ENCODE measurements at places on chromosomes 4 and X.
A peak's percentile ranks its signal among the peaks of the same experiment; 100 is the strongest.

DNA sequence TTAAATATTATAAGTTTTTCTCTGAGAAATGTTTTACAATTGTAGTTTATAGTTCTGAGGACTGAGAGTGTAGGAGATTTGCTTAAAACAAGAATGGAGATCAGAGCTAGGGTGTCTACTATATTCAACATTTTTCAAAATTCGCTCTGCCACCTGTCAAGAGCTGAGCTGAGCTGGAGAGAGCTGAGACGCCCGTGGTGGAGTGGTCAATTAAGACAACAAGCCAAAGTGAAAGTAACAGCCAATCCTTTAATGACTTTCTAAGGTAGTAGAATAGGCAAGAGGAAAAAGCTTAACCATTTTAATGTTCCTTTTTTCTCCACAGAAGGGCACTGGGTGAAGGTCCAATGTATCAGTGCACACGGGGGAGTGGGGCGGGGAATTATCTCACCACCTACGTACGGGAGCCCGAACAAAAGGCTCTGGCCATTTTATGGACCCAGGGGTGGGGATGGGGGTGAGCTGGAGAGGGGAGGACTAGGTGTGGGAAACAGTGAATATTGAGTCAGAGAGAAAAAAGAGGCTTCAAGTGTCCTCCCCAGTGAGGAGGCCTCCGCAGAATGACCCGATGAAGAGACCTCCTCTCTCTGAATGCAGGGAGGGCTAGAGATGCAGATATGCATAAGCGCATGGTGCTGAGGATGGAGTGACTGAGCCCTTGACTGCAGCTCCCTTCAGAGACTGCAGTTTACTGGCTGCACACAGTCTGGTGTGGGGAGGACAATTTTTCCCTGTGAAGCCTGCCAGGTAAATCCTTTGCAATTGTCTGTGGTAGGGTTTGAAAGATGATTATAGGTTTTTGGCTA, 60.8 kb downstream of the SPCS3 start:
- DNase-seq, result no peak

- no peak for DNase-seq
These were observed 207.5 kb downstream of the CHRDL1 start for GRCh38 chrX:110588164-110588563.

GRCh38 chrX:96776966-96777365, 92.3 kb downstream of the DIAPH2 start:
- DNase-seq, result no peak

DNA sequence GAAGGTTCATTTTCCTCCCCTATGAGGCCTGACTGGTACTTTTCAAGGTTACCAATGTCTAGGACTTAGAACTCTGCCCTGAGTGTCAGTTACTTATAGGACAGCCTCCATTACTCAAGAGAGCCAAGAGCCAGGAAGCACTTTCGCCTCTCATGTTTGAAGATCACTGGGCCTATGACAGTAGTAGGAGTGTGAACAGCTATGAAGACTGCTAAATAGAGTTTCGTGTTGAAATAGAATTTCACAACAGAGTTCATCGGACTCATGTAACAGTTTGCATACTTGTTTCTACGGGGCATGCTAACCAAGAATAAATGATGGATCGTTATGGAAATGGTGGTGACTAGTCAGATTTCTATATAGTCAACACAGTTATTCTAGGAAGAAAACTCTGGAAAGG, 97.8 kb upstream of the GPC4 start:
- DNase-seq, result no peak

- no peak for DNase-seq
These were observed 37.2 kb upstream of the PTPN13 start for GRCh38 chr4:86556791-86557415.

GRCh38 chr4:1199556-1200331, 27.4 kb upstream of the SPON2 start:
- DNase-seq, result no peak

DNA sequence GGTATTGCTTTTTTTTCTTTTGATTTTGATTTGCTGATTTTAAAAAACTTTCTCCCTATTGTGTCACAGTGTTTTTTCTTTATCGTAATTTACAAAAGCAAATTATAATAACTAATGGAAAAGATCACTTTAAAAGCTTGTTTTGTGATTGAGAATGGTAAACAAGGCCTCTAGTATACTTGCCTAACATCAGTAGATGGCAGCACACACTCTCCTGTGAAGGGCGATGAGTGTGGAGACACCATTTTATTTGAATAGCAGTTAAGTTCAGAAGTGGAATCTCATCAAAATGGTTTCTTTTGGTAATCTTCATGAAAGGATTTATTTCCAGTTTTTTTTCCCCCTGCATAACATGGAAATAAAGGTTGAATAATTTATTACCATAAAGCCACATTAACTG, 72.3 kb downstream of the PAK3 start:
- no peak for DNase-seq

DNA sequence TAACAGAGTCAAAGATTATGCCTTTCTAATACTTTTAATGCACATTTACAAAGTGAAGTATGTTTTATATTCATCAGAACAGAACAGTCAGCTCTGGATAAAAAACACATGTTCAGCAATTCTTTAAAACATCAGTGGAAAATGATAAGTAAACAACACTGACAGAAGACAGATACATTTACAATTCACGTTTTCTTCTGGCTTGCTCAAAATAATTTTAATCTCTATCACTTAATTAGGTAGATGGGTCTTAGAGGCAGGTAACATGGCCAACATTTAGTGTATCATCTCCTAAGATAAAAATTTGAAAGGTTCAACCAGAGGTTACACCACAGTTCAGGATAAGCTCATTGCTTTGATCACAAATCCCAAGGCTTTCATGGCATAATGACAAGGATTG, 156.8 kb upstream of the MAB21L2 start:
- no peak for DNase-seq

GRCh38 chrX:97397371-97397770, 513.7 kb downstream of the RPA4 start:
- DNase-seq, result no peak

DNA sequence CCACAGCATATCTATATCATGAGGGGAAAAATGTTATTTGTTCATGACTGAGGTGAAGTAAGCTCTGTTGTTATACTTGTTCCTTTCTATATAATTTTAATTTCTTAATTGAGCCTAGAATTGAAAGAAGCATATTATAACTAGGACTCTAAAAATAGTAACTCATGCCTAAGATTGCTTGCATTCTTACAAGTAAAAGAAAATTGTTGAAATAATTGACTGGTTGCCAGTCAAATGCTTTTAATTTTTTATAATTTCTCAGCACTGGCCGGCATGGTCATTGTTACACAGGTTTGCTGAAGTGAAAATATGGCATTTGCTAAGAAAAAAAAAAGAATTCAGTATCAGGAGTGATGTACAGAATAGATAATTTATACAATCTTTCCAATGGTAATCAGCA, 104.8 kb downstream of the GASK1B start:
- no peak for DNase-seq

DNA sequence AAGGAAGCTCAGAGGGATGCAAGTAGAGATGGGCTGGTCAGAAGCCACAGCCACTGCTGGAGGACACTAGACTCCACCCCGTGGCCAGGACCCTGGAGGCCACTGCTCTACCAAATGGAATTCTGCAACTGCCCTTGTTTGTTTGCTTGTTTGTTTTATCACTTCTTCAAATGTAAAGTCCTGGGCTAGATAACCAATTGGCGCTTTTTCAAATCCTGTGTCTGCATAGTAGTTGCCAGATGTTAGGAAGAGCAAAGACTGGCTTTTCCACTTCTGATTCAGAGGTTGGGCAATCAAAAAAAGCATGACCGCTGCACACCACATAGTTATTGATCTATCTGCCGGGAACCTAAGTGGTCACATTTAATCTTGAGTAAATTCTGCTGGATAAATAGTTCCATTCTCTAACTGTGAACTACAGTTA, 255.2 kb upstream of the SFRP2 start:
- no peak for DNase-seq

DNA sequence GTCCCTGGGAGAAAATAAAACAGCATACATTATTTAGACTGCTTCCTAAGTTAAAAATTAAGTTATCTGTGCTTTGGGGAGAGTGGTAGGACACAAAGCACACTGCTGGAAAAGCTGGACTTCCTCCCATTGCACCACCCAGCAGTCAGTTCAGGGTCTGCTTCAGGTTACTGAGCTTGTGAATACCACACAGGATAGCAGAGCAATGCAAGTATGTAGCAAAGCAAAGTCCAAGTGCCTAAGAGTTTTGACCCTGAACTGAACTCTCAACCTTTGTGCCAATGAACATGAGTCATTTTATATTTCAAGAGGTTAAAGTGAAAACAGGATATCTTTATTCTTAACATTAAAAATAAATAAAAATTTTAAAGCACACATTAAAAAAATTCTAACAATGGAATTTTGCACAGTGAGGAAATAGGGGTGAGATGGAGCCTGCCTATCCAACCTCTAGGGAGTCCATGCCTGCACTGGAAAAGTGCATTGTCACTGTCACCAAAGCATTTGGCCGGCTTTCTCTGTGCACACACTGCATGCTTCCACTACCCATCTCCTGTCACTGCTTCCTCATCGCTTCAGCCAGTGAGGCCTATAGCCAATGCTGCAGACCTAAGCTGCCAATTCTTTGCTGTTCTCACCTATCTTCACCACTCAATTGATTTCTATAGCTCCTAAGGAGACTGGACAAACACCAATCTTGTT, 50.9 kb downstream of the ABCG2 start:
- DNase-seq, result no peak

DNA sequence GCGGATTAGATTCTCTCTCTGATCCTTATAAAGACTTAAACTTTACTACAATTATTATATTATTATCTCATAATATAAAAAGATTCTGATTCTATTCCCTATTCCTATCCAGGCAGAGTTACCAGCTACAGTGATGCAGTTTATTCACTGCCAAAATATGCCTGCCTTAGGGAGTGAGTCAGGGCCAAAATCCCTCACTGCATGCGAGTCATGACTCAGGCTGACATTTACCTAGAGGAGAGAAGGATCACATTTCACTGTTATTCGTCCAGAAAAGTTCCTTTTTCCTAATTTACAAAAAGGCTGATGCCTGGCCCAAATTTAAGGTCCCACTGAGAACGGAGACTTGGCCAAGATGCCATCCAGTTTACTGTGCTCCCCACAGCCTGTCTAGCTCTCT, 168.5 kb upstream of the LDB2 start:
- no peak for DNase-seq

DNA sequence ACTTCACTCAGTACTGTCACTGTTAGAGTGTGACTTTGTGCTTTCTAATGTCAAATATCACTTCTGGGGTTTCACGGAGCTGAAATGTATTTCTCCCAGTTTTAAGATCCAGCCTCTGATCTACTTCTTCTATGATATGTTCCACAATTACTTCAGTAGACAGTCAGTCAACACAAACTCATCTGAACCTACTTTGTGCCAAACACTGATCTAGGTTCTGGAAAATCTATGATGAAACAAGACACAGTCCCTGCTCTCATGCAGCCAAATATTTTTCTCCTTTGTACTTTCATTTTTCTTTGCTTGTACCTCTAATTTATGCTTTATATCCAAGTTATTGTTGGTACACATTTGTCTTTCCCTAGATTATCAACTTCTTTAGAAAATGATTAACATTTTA, 641.3 kb upstream of the FTHL17 start:
- no peak for DNase-seq

- no peak for DNase-seq
These were observed 41.3 kb upstream of the CEP135 start for GRCh38 chr4:55907469-55907868.

- DNase-seq, result no peak
These were observed 15.1 kb upstream of the TAB3 start for GRCh38 chrX:30904186-30904585.

GRCh38 chr4:140004549-140004895, 149.5 kb downstream of the MAML3 start:
- peak; percentile 56 for DNase-seq

DNA sequence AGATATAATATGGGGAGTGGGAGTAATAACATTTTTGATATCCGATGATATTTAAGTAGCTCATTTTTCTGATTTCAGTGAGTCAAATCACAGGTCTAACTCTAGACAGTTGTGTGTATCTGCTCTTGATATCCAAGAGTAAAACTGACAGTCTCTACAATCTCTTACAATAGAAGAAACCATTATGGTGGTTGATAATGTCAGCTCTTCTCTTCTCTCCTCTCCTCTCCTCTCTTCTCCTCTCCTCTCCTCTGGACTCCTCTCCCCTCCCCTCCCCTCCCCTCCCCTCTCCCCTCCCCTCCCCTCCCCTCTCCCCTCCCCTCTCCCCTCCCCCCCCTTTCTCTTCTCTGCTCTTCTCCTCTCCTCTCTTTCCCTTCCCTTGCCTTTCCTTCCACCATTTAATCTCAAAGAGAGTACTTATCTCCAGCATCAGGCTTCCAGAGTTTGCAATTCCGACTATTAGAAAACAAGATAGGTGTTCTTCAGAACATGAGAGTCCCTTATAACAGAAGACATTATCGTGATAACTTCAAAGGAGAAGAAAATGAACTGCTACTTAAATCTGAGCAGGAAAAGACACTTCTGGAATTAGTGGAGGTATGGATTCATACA, 6.2 kb downstream of the TDO2 start:
- no peak for DNase-seq
